ENCODE measurements at places on chromosomes 1 and 21.
A peak's percentile ranks its signal among the peaks of the same experiment; 100 is the strongest.

DNA sequence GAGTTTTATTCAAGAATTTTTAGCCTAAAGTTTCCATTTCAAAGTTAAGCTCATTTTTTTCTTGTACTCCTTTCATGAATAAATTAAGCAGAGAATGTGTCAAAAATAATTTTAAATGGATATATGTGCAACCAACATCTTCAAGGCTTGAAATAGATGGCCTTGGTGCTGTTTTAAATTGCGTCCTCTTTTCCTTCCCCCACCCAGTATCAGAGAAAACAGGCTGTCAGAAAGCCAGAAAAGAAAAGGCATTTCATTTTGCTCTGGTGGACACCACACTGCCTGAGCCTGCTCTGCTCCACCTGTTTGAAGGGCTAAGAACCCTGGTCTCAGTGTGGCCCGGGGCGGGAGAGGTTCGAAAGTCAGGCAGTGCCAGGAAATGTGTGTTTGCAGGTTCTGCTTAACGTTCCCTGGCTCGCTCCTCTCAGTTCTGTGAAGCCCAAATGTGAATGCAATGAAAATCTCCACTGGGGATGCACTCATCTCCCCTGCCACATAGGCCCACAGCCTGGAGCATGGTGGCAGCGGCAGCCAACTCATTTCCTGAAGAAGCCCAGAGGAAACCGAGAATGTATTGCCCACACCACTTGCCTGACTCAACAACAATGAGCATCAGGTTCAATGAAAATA, 134.4 kb downstream of the SDCCAG8 start:
- no peak for DNase-seq

DNA sequence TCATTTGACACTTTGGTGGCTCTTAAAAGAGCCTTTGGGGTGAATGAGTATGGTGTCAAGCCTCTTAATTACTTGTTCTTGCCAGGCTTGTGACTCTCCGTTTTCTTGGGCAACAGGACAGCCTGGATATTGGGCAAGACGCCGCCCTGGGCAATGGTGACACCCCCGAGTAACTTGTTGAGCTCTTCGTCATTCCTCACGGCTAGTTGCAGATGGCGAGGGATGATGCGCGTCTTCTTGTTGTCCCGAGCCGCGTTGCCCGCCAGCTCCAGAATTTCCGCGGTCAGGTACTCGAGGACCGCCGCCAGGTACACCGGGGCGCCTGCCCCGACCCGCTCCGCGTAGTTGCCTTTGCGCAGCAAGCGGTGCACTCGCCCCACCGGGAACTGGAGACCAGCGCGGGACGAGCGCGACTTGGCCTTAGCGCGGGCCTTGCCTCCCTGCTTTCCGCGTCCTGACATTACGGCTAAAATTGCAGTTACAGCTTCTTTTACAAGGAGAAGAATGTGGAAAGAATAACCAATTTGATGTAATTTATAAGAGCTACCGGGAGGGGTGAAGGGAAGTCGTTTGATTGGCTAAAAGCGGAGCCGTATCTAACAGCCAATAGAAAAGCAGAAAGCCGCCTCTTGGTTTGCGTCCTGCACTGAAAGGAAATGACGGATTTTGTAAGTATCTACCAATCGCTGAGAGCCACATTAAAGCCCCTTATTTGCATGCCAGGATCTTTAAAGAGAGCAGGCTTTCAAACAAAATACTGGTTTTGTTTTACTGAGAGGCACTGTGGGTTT, 11.7 kb upstream of the BOLA1 start:
- DNase-seq: peak; percentile 100

DNA sequence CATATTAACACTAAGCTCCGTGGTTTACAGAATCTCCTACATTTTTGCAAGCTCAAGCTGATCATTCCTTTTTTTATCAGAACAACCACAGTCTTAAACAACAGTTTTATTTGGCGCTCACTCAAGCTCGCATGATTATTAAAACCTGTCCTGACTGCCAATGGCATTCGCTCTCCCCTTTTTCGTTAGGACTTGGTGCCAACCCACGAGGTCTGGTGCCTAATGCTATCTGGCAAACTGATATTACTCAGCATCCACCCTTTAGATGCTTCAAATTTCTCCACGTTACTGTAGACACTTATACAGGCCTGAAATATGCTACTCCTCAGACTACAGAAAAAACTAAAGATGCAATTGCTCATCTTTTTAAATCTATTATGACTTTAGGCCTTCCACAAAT, 23.0 kb upstream of the ITLN1 start:
- no peak for DNase-seq

- DNase-seq: no peak
Measured at GRCh38 chr1:176987016-176987415, 177.5 kb downstream of the ASTN1 start.

- DNase-seq: no peak
Measured at GRCh38 chr1:87004857-87005256, 90.4 kb downstream of the HS2ST1 start.

Data from NCI-H345 (cell line).